ENCODE measurements at places on chromosomes 3 and 15.

DNA sequence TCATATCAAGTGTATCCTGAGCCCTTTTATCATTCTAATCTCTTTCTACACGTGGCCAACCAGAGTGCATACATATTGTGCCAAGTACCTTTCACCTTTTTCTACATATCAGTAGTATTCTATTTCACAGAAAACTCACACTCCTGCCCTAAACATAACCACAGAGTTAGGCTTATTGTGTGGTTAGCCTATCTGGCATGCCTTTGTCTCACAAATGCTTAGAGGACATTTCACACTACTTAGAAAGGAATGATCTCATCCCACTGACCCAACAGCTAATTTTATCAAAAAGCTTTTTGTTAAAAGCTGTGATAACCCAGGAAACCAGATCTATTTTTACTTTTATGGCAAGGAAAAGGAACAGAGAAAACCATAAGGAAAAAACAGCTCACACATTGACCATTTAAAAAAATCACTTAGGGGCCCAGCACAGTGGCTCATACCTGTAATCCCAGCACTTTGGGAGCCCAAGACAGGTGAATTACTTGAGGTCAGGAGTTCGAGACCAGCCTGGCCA lies 17.8 kb upstream of the MAP4 start:
- DNase-seq: peak; percentile 58

DNA sequence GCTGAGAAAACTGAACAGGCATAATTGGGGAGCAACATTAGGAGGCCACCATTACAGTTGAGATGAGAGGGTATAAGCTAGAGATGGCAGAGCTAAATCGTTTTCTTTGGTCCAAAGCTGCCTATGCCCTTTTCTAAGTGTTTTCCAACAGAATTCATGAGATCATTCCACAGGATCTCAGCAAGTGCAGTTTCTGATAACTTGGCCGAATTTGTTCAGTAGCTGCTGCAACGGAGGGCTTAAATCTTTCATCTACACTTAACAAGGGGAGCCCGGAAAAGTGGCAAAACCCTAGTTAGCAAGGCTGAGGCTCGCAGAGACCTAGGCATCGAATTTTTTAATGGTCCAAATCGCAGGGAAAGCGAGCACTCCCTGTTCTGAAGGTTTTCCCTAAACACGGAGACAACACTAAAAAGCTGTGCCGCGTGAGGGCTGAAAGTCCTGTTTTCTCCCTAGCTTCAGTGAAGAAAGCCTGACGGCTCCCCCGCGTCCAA lies 531 bp upstream of the BLOC1S6 start:
- peak; percentile 38 for DNase-seq

DNA sequence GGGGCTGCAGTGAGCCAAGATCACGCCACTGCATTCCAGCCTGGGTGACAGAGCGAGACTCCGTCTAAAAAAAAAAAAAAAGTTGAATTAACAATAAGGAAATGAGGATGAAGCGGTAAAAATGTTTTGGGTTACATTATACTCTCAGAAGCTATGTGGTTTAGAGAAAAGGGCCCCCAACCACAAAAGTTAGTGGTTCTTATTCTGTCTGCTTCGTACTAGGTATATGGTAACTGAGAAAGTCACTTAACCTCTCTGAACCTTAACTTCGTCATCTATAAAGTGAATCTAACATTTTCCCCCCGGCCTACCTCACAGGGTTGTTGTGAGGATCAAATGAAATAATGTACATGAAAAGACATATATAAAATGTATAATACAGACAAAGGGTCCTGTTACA lies 38.4 kb upstream of the EHHADH start:
- no peak for DNase-seq

DNA sequence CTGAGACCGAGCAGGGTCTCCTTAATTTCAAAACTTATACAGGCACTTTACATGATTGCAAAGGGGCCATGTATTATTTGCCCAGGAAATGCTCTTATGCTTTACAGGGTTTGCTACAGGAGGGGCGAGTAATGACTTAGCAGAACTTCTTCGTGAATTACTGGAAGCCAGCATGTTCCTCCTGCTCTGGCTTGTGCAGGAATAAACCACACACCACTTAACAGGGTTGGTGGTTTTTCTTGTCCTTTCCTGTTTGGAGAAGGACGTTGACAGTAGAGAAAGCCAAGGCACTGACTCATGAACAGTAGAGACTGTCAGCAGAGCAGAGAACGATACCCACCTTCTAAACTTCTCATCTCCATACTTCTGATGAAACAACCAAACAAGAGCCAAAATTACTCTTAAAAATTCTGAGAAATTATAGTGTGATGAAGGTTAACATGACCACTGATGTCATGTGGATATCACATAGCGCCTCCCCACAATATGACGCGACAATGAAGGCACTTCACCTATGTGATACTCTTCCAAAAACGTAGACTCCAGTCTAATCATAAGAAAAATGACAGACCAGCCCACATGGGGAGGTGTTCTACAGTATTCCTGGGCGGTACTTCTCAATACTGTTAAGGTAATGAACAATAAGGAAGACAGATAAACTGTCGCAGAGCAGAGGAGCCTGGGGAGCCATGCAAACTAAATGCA lies 24.7 kb upstream of the MCTP2 start:
- DNase-seq: peak; percentile 86

- DNase-seq: no peak
Observed at GRCh38 chr15:83581381-83581780, 72.5 kb upstream of the ADAMTSL3 start.

DNA sequence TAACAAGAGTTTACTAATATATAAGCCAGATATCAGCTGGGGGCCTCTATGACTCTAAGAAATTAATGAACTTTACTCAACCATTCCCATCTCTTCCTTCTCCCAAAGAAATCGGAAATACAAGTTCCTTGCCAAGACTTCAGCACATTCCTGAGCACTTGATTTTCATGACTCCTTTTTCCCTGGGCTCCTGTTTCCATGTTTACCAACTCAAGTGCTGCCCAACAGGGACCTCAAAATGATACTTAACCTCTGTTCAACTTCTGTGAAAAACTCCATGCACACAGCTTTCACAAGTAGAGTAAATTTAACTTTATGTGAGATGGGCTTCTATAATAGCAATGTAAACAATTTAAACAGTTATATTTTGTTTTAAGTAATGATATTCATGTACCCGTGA lies 315.8 kb upstream of the CDIN1 start:
- DNase-seq: no peak

DNA sequence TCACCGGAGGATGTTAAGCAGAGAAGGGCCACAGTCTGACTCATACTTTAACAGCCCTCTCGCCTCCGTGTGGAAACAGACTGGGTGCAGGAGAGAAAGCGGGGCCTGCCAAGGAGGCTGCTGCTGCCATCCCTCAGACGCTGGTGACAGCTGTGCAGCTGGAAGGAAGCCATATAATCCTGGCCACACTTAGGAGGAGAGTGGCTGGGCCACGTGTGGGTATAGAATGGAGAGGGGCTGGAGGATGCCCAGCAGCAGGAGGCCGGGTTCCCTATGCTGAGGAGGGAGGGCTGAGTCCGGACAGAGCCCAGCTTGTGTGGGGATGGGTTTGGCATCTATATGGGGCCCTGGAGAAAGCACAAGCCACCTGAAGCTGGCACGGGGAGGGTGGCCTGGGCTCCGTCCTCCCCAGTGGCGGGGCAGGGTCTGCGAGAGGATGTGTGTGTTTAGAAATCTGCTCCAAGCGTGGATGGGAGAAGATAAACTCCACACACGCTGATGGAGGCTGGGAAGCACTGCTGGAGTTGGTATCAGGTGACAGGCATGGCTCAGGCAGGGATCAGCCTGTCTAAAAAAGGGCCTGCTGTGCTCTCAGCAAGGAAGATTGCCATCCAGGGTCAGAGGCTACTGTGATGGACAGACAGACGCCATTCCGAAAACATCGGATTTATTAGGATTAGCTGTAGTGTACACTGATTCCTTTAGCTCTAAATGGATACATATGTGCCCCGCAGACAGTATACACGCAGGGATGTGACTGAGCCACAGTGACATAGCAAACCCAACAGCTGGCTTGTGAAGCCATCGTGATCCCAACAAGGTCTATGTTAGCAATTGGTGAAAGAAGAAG lies 15.9 kb downstream of the ABTB1 start:
- DNase-seq: no peak

- peak; percentile 5 for DNase-seq
Observed at GRCh38 chr3:192408647-192409200, 318.6 kb downstream of the FGF12 start.

DNA sequence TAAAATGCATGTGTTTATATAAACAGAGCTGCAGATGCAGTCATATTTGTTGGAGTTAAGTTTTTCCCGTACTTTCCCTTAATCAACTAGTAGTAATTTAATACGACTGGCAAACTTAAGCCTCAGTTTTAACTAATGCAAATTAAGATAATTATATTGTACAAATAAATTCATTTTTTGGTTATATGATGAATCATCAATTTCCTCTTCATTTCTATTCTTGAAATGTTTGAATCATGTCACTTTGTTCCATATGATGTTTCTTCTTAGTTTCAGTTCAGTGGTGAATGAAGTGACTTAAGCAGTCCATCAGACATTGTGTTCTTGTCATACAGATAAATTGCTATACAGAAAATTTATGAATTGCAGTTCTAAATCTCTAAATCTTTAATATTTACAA lies 1361.2 kb upstream of the EPHA6 start:
- DNase-seq: no peak

DNA sequence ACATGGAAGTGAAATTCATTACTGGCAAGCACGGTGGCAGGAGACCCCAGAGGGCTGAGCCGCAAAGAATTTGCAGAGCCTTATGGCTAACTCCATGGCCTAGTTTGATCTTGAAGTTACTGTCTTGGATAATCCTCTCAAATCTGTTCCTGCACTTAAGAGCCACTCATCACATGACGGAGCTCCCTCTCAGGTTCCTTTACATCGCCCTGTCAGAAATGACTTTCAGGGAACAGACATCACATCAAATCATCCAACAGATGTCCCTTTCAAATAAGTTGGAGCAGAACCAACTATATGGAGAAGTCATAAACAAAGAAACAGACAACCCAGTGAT lies 328.8 kb upstream of the THBS1 start:
- DNase-seq: no peak

- no peak for DNase-seq
Observed at GRCh38 chr3:195013411-195014361, 257.3 kb downstream of the XXYLT1 start.

DNA sequence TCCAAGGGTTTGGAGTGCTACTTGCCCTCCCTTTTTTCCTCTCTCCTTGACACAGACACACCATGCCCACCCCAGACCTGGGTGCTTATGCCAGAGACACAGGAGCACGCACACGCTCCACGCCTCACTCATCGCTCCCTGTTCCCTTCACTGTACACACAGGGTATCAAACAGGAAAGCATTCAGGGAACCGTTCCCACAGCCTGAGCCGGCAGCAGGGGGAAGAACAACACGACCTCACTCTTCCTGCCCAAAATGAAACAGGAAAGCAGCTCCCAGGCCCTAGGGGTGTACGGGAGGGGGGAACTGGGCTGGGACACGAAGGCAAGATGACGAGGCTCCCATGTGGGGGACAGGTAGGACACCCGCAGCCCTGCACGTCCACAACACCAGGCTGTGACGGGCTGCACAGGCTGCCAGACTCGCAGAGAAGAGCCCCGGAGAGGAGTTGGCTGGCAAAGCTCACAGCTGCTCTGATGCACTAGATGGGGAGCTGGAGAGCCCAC lies 11.2 kb downstream of the DLL4 start:
- no peak for DNase-seq

- DNase-seq: no peak
Observed at GRCh38 chr3:156973954-156974353, 147.8 kb downstream of the LEKR1 start.

DNA sequence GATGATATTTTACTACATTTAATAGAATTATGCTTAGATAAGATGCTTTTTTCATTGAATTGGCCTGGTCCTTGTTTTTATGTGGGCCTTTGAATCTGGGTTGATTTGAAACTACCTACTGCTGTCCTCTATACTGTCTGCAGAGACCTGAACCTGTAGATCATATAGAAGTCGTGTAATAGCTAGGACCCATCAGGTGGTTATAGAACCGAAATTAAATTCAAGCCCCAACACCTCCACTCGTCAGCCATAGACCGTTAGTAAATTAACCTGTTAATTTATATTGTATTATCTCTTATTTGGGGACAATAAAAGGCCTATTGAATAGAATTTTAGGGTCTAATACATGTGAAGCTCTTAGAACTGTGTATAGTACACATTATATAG lies 108.4 kb downstream of the MBNL1 start:
- DNase-seq: no peak

GRCh38 chr3:180188512-180189309 lies 152.0 kb upstream of the PEX5L start:
- no peak for DNase-seq

DNA sequence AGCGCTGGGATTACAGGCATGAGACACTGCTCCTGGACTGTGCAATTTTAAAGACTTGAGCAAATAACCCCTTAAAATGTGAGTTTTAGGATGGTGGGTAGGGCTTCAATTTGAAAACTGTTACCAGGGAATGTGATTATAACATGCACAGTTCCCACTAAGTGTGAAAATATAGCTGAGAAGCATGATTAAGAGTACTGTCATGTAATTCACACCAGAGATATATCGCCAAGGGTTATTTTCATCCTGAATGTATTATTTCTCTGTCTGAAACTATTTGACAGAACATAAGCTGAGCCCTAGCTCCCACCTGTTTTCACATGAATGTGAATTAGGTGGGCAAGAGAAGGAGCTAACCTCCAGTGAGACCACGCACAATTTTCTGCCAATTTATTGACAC lies 457.2 kb downstream of the GABRG3 start:
- no peak for DNase-seq

GRCh38 chr15:35362195-35362829 lies 183.7 kb downstream of the DPH6 start:
- DNase-seq: no peak

- no peak for DNase-seq
Observed at GRCh38 chr15:48475600-48476395, 144.6 kb downstream of the DUT start.

GRCh38 chr3:37858742-37859141 lies 2.9 kb upstream of the CTDSPL start:
- no peak for DNase-seq

- no peak for DNase-seq
Observed at GRCh38 chr3:197015790-197016736, 13.6 kb downstream of the MELTF start.

DNA sequence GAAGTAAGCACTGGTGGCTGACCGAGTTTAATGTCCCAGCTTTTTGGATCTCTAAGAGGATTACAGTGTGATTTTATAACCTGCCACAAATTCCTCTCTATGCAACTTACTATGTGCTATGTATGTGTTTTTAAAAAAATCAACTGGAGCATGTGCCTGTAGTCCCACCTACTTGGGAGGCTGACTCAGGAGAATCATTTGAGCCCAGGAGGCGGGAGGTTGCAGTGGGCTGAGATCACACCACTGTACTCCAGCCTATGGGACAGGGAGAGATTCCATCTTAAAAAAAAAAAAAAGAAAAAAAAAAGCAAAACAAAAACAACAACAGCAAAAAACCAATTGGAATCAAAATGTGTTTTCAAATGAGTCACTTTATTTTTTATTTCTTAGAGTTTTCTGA lies 29.6 kb downstream of the DUT start:
- no peak for DNase-seq
